ENCODE measurements at places on chromosomes 3 and 15.

- DNase-seq, result no peak
Measured at GRCh38 chr3:31249545-31249944, 283.2 kb upstream of the STT3B start.

DNA sequence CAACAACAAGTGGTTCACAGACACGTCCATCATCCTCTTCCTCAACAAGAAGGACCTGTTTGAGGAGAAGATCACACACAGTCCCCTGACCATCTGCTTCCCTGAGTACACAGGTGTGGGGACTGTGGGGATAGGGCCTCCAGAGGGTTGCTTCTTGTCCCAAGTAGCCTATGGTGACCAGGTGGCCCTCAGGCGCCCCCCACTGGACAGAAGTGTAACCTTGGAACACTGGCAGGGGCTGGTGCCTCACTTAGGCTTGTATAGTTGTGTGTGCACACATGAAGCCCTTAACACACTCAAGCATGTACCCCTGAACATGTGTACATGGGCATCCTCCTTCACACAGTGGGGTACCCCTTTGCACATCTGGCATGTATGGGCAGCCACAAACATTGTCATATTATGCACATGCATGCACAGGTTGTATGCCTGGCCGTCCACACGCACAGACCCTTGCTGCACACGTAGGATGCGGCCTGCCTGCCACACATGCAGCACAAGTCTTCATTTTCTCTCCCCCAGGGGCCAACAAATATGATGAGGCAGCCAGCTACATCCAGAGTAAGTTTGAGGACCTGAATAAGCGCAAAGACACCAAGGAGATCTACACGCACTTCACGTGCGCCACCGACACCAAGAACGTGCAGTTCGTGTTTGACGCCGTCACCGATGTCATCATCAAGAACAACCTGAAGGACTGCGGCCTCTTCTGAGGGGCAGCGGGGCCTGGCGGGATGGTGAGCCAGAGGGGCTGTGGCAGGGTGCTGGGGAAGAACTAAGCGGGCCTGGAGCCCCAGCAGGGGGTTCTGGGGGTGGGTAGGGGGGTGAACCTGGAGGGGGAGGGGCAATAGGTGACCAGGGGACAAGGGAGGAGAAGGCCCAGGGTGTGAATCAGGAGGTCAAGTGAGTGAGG lies 11.7 kb upstream of the SEMA3B start:
- no peak for DNase-seq

GRCh38 chr3:14358426-14359211 lies 43.8 kb upstream of the SLC6A6 start:
- no peak for DNase-seq

- DNase-seq, result no peak
Measured at GRCh38 chr3:134978658-134979057, 183.6 kb downstream of the EPHB1 start.

- no peak for DNase-seq
Measured at GRCh38 chr3:25897019-25897418, 107.1 kb downstream of the OXSM start.

DNA sequence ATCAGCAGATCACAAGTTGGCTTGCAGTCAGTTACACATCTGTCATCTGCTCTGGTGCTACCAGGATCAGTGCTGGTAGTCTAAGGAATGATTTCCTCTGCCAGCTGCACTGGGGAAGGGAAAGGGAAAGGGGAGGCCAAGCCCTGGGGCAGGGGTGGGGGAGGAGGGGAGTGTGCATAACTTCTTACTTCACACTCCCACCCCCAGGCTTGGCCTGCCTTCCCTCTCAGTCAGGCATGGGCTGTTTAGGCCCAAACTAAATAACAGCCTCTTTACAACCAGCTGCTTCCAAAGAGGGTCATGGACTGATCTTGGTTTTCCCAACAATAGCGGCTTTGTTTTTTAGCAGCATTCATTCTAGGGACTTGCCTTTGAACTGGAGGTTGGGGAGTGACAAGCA lies 86.1 kb upstream of the PSMD6 start:
- no peak for DNase-seq

DNA sequence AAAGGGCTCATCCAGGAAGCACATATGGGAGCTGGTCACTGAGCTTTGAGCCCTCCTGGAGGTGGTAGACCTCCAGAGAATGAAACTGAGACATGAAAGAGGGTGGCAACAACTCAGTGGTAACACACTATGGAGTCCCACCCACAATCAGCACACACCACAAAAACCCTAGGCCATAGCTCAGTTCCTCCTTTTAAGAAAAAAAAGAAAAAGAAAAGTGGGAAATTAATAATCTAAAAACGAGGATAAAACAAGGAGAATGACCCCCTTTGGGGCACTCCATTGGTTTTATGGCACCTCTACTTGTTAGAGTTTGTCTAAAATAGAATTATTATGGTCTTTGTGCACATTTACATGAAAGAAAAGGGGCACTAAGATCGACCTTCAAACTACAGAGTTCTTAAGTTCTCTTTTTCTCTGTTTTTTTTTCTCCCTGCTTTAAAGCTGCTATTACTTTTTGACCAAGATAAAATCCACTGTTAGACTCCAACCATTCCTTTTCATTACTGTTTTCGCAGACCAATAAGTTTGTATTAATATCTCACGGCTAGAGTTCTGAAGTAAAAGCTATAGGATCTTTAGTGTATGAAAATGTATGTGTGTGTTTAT lies 40.2 kb upstream of the ZBTB20 start:
- no peak for DNase-seq

- no peak for DNase-seq
Measured at GRCh38 chr15:95944661-95945255, 385.7 kb upstream of the NR2F2 start.

DNA sequence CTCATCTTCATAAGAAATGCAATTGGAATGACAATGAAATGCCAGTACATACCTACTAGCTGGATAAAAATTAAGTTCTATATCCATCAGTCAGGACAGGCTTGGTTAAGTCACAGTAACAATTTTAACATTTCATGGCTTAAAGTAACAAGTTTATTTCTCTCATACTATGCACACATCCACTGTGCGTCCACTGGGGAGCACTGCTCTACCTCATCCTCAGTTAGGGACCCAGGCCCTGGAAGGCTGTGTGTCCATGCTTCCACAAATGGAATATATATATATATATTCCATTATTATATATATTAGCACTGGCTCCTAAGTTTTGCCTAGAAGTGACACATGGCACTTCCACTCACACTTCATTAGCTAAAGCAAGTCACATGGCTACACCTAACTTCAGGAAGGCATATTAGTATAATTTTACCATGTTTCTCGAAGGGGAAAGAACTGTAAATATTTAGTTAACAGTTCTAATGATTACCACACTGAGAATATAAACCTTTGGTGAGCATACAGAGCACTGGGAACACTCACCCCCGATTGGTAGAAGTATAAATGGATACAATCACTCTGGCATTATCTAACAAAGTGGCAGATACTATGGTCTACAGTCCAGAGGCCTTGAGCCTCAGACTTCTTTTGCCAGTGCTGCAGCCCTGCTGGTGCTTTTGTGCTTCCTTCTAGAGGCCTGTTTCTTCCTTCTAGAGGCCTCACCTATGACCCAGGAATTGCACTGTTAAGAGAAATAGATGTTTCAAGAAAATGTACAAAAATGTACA lies 28.6 kb downstream of the AP3S2 start:
- DNase-seq, result no peak

DNA sequence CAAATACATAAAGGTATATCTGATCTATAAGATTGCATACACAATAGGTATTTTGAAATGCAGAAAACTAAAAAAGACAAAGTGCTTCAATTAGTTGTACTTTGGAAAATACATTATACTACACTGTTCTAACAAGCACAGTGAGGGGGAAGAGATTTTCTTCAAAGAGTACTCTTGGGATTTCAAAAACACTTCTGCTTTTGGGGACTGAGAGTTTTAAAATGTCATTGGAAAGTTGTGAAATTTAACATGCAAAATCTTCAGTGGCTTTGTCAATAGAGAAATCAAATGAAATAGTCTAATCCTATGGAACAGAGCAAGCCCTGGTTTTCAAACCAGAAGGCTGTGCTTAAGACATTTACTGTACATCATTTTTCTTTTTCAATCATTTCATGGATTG lies 322.2 kb upstream of the SEMA6D start:
- DNase-seq, result no peak

DNA sequence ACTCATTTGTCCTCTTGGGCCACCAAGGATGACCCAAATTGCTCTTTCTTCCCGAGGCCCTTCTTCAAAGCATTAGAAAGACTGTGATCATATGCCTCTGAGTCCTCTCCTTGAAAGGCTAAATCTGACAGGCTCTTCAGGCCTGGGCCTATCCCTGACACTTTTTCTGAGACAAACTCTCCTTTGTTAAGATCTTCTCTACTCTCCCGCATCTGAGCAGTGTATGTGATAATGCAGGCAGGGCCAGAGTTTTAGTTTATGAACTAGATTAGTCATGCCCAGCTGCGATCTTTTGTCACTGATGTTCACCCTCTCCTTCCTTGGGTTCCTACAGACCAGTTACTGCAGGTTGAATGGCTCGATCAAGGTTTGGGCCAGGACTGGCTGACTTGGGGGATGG lies 39.2 kb downstream of the MASP1 start:
- DNase-seq, result no peak

DNA sequence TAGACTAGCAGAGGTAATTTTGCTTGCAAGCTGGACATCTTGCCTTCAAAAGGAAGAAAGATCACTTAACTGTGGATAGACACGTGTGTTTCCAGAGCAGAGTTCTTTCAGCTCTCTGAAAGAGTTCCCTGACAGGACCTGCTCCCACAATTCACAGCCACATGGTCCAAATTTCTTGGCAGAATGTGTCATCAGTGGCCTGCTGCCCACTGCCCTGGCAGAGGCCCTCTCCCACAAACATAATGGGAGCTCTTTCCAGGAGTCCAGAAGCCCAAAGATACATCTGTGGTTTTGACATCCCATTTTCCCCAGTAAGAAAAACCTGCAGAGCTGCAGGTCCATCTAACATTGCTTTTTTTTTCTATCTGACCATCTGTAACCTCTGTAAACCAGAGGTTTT lies 48.3 kb downstream of the SERPINI1 start:
- DNase-seq, result no peak

GRCh38 chr3:42702066-42702951 lies at the start of gene HHATL:
Gene HHATL, minus strand, starts transcription at chr3:42702798. Its CDS starts 1,972 bp downstream, at chr3:42700826.
- DNase-seq, result no peak

GRCh38 chr3:184694133-184694665 lies 17.7 kb downstream of the MAGEF1 start:
- DNase-seq, result no peak

DNA sequence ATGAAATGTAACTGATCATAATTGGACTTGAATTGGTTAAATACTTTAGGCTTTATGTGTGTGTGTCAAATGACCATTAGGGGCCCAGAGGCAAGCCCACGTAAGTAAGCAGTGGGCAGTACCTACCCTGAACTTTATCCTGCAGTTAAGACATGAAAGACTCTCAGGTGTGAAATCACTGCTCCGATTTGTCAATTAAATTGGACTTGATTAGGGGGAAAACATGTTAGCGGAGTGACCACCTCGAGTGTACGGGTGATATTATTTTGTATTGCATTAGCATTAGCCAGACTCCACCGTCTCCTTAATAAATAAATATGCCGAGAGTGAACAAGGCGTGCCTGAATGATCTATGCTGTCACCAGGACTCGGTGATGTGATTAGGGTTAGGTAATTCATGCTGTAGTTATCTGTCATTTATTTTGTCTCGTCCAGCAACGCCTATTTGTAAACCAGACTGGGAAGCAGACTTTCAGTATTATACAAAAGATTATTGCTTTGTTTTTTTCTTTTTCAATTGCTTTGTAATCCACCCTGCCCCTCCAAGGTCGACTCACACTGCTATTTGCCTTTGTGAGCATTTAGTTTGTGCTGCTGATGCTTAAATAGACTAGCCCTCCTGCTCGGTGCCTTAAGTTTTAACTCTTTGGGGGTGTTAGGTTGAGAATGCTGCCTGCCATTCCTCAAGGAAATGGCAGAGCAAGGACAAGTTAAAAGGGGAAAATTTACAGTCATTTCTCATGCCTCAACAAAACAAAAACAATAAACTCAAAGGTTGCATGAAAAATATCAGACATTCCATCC lies 1.8 kb downstream of the RBMS3 start:
- DNase-seq, result no peak

GRCh38 chr3:109073116-109073515 lies 44.8 kb downstream of the MORC1 start:
- no peak for DNase-seq

DNA sequence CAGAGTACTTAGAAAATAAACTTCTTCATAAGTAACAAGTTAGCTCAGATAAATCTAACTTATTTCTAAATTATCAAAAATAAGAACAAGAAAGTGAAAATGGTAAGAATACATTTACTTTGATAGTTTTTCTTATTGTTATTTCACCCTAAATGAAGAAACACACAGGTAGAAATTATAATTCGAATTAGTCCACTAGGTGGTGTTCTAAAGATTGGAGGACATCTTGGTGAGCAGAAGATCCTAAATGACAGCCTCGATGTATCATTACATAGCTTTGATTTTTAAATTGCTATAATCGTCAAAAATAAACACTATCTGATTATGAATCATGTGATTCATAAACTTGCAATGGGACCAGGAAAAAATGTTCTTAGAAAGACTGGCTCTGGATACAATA lies 280.8 kb upstream of the UBE2E2 start:
- DNase-seq, result no peak

DNA sequence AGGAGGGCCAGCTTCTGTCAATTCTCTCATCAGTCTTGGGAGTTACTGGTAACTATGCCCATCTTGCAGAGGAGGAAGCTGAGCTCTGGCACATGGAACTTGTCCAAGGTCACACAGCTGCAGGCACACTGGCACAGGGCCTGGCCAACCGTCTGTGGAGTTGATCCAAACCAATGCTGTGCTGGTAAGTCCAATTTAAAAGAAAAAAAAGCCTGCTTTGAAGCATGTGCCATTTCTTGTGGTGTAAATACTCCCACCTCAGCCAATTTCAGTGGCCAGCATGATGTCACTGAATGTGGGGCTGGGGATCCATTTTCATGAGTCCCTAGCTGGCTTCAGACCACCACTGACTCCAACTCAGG lies 83.4 kb downstream of the CHSY1 start:
- no peak for DNase-seq

- no peak for DNase-seq
Measured at GRCh38 chr3:100563652-100564211, 45.7 kb upstream of the ADGRG7 start.

DNA sequence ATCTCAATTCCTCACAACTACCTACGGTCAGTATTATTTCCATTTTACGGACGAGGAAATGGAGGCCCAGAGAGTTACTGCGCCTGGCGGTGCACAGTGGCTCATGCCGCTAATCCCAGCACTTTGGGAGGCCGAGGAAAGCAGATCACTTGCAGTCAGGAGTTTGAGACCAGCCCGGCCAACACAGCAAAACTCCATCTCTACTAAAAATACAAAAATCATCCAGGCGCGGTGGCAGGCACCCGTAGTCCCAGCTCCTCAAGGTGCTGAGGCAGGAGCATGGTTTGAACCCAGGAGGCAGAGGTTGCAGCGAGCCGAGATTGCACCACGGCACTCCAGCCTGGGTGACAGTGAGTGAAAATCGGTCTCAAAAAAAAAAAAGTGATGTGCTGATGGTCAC lies 187.3 kb downstream of the XXYLT1 start:
- no peak for DNase-seq
